HT1080 (cell line): ENCODE measurements at places on chromosomes 4 and X.

DNA sequence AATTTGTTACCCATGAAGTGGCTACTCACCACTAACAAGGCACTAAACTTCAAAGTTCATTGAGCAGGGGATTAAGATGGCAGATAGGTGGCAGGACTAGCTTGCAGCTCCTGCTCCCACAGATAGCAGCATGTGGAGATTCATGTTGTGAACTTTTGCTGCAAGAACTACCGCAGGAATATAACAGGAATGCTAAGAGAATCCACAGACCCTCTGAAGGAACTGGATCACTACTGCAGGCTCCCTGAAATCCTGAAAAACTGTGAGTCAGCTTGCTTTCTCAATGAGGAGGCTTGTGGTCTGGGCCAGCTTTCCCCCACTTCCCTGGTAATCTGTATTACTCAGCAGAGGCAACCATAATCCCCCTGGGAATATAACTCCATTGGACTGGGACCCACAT is 118.5 kb upstream of the VCX2 start:
- DNase-seq, result peak; percentile 85

DNA sequence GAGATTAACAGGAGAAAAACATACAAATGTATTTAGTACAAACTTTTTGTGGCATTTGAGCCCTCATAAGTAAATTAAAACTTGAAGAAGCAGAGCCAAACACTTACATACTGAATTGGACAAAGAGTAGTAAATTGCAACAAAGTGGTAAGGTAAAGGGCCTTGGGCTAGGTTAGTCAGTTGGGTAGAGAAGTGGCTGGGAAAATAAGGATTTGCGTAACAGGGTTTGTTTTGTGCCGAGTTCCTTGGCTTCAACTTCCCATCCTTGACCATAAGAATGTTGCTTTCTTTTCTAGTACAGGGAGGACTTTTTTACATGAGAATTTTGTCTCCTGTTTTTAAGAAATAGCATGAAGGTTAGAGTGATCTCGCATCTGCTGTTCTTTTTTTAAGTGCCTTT is 33.3 kb upstream of the DSPP start:
- DNase-seq, result peak; percentile 44

DNA sequence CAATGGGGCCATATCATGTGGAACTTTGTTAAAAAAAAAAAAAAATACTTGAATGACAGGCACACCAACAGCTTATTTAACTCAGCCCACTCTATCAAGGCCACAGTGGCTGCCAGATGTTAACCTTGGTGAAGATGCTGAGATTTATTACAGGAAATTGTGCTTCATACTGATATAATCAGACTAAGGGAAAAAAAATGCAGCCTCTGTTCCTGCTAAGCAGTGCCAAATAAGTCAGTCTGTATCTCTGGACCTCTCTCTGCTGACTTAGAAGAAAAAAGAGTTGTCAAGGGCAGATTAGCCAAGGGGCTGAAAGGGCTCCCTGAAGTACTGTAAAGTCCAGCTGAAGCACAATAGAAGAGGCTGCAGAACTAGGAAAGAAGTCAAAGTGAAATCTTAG is 677.7 kb upstream of the HTR2C start:
- peak; percentile 7 for DNase-seq

GRCh38 chr4:74097631-74098426 is 1.2 kb downstream of the CXCL2 start:
- no peak for DNase-seq

DNA sequence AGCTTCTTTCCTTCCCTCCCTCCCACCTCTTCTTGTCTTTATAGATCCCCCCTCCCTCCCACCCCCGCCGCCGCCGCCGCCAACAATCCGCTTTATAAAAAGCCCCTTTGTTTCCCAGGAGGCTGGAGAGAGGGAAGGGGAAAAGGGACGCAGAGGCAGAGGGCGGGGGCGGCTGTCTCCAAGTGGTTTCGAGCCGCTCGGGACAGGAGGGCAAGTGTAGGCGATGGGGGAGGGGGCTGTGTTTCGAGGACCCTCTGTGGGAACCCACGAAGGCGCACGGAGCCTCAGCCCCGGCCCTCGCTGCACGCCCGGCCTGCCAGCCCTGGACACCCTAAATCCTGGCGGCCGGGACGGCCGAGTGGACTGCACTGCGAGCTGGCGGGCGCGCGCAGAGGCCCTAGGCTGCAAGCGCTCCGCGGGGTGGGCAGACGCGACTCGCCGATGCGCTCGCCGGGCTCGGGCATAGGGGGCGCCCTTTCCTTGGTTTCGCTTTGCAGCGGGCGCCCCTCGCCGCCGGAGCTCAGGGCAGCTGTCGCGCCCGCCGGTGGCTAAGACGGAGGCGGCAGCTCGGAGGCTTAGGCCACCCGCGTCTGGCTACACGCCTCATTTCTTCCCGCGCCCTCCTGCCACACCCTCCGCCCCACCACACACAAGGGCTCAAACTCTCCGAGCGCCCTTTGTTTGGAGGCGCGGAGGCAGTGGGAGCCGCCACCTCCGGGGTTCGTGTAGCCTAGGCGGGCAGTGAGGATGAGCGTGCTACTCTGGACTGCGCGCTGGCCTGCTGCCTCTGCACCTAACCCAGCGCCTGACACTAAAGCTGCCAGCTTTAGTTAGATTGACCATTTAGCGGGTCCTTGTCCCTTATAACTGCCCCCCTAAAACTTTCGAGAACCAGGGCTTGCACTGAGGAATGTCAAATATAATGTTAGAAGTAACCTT is 2.2 kb downstream of the MAMLD1 start:
- DNase-seq, result no peak

GRCh38 chrX:2261831-2262667 is 238.7 kb downstream of the DHRSX start:
- DNase-seq, result no peak

- DNase-seq, result no peak
These were observed 10.5 kb upstream of the RTL5 start for GRCh38 chrX:72142094-72142793.

- no peak for DNase-seq
These were observed 468 bp upstream of the SPIN2B start for GRCh38 chrX:57121816-57122215.

GRCh38 chr4:112343330-112344080 is 46.3 kb downstream of the ALPK1 start:
- no peak for DNase-seq

DNA sequence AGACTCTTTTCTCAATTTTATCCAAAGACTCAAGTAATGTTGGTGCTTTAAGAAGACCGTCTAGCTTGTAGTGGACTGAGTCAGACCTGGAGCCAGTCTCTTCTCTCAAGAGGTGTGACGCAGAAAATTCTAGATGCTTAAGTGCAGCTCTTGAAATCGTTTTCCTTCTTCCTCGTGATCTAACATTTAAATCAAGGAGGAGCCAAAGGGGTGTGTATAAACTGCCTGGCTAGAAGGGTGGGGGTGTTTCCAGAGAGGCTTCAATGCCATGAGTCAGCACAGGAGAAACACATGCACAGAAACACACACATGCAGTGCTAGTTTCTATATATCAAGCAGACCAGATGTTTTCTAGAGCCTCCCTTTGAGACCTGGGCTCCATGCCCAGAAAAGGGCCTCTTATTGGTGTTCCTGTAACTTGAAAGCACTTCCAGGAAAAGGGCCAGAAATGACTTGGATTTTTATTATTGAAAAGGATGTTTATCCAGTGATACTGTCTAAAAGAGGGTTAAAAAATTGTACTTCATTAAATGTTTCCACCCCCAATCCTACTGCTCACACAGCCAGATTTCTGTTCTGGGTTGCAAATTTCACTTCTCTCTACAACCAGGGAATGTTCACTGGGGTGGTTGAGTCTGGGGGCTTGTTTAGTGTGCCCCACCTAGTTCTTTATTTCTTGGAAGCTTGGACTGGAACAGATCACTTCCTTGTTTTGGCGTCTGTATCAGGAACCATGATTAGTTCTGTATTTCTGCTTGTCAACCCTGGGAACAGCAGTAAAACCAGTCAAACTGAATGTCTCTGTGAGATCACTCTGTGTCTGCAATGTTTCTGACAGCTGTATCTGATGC is at the start of gene CLIC2:
TSS of gene CLIC2 (minus strand) at position 129 of the 851 bp plus-strand sequence. CDS start 187 bp downstream, outside the sequence.
- peak; percentile 80 for DNase-seq

- no peak for DNase-seq
These were observed 21.7 kb upstream of the CXCL8 start for GRCh38 chr4:73718375-73719373.

DNA sequence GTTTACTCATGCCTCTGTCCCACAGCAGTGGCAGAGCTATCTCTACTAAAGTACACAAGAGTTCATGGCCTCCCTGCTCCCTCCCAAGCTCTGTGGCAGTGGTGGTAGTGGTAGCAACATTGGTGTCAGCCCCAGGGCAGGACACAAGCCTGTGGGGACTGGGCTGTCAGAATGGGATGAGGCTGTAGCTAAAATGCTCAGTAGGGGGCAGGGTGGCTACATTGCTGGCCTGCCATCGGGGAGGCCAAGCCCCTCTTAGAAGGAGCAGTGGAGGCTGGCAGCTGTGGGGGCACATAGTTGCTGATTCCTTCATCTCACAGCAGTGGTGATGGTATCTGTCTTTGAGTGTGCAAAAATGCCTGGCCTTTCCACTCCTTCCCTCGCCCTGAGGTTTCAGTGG is 461.7 kb downstream of the PCDH18 start:
- DNase-seq, result no peak

GRCh38 chr4:182242787-182243186 is 415 bp upstream of the TENM3 start:
- no peak for DNase-seq

GRCh38 chr4:184653650-184654049 is 4.1 kb downstream of the PRIMPOL start:
- DNase-seq, result peak; percentile 10

DNA sequence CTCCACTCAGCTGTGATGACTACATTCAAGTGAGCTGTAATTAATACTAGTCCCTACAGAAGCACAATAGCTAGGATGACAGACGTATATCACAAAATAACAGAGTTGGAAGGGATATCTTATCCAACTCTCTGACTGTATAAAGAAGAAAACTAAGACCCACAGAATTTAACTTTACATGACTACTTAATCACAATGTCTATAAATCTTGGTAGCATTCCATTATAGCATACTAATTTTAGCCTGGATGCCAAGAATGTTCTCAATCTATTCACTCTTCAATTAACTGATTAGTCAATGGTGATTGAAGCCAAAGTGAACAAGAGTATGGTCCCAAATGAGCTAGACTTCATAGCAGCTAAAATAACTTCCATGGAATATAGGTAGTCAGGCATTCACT is 31.2 kb downstream of the RPS6KA6 start:
- DNase-seq, result no peak

DNA sequence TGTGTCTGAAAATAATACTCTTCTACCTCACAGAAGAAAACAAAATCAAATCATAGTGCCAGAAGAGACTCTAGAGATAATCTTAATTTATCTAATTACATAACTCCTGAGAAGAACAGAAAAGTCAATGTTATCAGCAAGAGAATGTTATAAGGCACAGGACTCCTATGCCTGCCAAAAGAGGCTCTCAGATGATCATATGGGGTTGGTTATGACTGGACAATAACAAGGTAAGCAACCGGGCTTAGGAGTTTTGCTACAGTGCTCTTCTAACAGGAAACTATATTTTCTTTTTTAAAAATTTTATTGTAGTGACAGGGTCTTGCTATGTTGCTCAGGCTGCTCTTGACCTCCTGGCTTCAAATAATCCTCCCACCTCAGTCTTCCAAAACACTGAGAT is 3.5 kb upstream of the C4orf17 start:
- no peak for DNase-seq

DNA sequence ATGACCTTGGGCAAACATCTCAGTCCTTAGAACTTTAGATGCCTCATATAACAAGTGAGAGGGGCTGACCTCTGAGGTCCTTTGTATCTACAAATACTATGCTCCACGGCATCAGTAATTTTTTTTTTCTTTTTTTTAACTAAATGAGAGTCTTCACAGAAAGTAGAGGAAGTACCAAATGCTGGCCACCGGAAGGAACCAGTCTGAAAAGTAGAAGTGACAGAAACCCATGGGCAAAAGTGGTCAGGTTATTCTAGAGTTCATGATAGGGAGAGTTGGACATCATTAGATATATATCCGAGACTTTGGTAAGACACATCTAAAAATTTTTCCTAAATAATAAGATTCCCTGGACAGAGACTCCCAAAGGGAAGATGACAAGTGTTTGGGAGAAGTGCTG is 53.7 kb downstream of the COQ2 start:
- no peak for DNase-seq

DNA sequence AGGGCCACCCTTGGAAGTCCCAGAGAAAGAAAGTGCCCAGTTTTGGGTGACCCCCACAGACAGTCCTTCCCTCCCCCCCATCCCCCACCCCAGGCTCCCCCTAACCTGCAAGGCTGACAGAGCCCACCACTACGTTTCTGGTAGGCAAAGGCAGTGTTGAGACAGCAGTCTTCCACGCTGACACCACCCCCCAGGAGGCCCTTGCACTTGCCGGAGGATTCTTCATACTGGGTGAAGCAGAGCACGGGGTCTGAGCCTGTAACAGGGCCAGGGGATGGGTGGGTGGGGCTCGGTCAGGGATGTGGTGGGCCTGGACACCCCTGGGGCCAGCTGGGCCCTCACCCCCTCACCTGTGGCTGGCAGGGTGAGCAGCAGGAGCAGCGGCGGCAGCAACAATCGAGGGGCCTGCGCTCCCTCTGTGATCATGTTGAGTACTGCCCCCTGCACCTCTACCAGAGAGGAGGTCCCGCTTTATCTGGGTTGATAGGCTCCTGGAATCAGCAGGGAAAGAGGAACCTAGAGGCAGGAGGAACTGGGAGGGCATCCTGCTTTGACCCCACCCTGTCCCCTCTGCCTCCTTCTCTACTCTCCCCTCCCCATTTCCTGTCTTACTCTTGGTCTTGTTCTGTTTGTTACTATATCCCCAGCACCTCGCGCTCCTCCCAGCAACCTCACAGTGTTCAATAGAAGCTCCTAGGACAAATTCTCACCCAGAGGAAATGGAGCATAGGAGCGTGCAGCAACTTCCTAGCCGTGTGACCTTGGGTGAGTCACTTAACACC is at the start of gene CFP:
TSS of gene CFP (minus strand) at position 512 of the 782 bp plus-strand sequence. CDS start at position 426, 86 bp downstream.
- DNase-seq, result no peak

- no peak for DNase-seq
These were observed 87.5 kb downstream of the NSUN7 start for GRCh38 chr4:40837094-40837870.

GRCh38 chr4:123209436-123209835 is 187.2 kb upstream of the SPRY1 start:
- no peak for DNase-seq

GRCh38 chrX:136209016-136209738 is 42.0 kb downstream of the MAP7D3 start:
- peak; percentile 30 for DNase-seq

- no peak for DNase-seq
These were observed 28.5 kb upstream of the PTPN13 start for GRCh38 chr4:86565651-86566050.

GRCh38 chr4:100146756-100147155 is 43.5 kb downstream of the DDIT4L start:
- DNase-seq, result no peak

- no peak for DNase-seq
These were observed 88.8 kb downstream of the DRD5 start for GRCh38 chr4:9870165-9870790.

DNA sequence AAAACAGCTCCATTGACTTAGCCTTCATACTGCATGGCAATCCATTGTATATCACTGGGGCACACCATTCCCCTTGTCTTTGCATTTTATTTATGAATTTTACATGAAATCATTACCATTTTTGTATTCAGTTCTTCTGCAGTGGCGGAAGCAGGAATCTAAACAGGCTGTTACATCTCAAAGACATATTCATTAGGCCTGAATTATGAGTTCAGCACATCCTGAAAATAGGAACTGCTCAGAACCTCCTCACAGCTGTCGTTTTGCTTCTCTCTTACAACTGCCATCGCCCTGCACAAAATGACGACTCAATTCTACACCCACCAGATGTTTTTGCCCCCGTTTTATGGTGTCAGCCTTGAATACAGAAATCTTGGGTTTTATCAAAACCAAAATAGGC is 474.4 kb upstream of the MAGEB18 start:
- no peak for DNase-seq
